Activated effector memory CD4-positive, alpha-beta T cell treated with anti-CD3 and anti-CD28 coated beads, Interleukin-2, amount 50 U/mL, for 16 hours (primary cell): ENCODE measurements at places on chromosomes 11 and 22.

GRCh38 chr11:104306862-104307474, 143.0 kb upstream of the PDGFD start:
- no peak for DNase-seq

DNA sequence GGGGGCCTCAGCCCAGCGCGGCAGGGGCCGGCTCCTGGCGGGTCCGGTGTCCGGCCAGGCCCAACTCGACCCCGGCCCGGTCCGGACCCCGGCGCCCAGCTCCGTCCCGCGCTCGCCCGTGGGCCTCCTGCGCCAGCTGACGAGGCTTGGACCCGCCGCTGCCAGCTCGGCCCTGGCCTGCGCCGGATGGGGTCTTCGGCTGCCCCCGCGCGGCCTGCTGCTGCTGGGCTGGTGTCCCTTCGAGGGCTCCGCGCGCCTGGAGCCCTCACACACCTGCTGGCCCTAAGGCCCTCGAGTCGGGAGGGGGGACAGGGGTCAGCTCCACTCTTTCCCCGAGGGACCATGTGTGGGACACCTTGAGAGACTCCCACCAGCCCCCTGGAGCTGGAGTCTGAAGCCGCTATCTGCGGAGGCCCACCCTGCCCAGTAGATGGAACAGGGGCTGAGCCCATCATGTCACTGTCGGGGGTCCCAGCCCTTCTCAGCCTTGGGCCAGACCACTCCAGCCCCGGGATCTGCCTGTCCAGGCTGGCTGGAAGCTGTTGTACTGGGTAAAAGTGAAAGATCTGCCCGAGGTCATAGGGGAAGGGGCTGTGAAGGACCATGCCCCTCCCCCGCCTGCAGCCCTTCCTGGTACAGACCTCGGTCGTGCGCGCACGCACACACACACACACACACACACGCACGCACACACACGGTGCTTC, 768 bp upstream of the CDKN1C start:
- peak; percentile 71 for DNase-seq

DNA sequence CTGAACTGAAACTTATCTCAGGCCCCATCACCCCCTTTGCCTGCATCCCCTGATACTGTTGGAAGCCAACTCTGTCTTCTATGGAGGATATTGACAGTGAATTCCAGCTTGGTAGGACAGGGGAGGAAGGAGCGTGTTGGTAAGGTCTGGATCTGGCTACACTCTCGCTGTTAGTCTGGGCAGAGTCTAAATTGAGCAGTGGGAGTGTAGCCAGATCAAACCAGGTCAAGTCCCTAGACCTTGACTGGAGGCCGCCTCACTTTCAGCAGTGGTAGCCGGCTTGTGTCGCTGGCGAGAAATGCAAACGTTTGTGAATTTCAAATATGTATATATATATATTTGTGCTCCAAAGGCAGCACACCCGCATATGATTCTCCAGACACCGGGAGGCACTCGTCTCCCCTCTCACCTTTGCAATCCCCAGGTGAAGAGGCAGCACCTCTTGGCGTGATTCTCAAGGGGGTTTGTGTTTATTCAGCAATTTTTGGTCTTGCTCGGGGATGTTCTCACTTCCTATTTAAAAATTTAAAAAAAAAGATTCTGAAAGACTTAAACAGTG, 26.7 kb downstream of the DHCR7 start:
- no peak for DNase-seq

DNA sequence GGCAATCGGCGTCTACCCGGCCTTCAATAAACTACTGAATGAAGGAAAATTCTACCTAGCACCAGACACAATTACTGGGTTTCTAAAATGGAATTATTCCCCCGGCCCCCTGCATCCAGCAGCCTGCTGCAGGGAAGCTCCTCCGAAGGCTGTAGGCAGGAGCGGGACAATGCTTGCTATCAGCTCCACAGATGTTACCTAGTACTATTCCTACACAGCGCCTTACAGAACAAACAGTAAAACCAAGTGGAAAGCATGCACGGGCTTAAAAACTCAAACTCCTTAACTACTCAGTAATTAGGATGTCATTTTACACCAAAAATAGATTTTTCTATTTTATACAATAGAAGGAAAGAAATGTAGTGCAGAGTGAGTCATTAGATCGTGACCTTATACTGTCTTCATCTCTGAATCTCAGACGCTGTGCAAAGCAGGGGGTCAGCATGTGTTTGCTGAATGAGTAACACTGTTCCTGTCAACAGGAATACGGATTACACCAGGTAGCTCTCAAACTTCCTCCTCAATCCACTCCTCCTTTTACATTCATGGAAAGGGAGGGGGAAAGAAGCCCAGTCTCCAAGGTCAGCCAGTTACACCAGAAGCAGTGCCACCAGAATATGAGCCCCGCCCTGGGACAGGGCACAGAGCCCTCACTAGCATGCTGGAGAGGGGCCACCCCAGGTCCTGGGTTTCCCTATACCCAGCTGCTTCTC, 74.9 kb downstream of the PACSIN2 start:
- DNase-seq, result no peak

DNA sequence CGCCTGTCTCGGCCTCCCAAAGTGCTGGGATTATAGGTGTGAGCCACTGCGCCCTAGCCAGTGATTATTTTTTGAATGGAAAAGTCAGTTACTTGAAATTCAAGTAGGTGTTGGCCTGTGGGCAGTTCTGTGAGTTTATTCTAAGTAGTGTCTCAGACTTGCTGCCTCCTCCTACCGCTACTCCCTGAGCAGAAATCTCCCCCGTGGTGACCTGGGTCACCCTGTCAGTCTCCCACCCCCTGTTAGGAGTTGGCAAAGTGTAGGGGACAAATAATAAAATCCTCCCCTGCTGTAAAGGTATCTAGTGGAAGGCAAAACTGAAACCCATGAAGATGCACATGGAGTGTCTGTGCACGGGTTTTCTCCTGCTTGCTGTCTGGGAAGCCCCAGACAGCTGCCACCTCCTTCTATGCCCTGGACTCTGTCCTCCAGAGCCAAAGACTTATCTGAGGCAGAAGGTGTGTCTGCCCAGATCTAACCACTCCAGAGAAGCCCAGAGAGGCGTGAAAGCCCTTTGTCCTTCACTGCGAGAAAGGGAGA, 26.3 kb downstream of the SNAP29 start:
- no peak for DNase-seq

GRCh38 chr11:57490456-57491248, 24.9 kb downstream of the SLC43A1 start:
- no peak for DNase-seq

GRCh38 chr11:109026891-109027489, 362.1 kb downstream of the DDX10 start:
- no peak for DNase-seq

DNA sequence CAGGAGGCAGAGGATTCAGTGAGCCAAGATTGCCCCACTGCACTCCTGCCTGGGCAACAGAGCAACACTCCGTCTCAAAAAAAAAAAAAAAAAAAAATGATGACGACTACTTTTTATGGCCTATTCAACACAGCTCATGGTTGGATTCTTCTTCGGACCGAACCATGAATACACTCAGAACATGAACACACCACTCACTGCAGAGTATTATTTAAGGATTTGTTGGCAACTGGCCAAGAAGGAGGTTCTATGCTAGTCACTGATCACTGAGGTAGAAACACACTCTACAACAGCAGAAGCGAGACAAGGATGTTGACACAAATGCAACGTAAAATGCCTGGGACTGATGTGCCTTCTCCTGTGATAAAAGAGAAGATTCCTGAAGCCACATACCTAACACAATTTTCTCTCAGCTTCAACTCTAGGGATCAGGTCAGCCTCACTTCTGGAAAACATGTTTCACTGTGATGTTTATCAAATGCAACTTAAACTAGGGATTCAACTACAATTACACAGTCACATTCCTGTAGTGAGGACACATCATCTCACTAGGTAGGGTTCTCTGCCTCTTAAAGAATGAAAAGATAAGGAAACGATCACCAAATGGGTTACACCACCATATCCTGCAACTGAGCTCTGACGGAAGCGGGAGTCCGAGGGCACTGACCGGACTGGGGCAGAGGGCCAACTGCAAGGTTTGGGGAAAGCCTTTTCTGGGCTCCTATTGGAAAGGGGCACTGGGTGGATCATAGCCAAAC, 82.5 kb downstream of the SGSM3 start:
- DNase-seq, result no peak

DNA sequence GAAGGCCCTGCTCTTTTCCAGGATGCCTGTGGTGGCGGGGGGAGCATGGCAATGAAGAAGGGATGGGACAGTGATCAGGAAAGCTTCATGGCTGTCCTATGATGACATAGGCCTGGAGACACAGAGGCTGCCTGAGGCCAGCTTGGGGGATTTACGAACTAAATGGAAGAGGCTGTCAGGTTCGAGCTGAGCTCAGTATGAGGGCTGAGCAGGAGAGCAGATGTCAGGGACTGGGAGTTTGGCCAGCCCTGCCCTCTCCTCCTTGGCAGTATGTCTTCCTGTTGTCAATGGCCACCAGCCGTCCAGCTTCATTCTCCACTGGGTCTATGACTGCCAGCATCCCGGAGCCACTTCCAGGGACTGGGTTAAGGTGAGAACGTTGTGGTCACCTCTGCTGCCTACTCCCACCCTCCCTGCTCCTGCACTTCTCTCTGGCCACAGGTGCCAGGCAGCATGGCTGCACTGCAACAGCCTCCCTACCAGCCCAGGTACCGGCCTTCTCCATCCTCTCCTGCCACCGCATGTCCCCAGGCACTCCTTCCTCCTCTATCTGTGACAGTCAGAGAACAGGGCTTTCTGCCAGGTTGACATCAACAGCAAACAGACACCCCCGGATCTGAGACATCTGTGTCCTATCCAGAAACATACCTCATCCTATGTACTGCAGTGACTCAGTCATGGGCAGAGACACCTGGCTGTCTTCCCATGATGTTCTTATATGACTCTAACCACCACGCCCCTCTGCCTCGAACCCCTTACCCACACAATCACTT, 75.1 kb downstream of the KIRREL3 start:
- no peak for DNase-seq

- no peak for DNase-seq
Observed at GRCh38 chr11:32434356-32435151, 785 bp downstream of the WT1 start.

DNA sequence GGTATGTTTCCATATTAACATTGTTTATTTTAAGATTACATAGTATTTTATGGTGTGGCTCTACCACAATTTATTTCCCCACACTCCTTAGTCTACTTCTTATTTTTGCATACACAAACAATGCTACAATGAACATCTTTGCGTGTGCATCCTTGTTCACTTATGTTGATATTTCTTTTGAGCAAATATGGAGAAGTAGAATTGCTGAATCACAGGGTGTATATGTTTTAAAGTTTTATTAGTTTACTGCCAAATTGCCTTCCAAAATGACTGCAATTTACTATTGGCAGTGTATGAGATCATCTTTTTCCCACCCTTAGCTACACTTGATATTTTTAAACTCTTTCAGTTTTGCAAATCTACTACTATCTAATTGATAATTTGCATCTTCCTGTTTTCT, 38.7 kb upstream of the FAR1 start:
- DNase-seq, result no peak

DNA sequence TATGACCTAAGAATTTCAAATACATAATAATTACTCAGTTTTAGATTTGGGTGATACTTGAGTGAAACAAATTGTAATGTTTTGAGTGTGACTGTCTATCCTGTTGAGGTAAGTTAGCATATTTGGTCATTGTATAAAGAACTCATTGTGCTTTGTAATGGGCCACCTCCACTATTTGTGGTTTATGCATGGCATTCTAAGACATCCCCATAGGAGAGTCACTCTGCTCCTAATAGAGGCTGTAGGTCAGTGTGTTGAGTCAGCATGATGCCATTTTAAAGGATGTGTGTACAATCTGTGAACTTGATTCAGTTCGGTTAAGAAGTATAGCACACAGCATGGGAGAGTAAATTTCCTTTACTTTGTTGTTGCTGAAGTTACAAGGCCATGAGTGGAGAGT, 1112.4 kb downstream of the JRKL start:
- no peak for DNase-seq

- peak; percentile 71 for DNase-seq
Observed at GRCh38 chr11:134592391-134592990, 180.4 kb upstream of the B3GAT1 start.

DNA sequence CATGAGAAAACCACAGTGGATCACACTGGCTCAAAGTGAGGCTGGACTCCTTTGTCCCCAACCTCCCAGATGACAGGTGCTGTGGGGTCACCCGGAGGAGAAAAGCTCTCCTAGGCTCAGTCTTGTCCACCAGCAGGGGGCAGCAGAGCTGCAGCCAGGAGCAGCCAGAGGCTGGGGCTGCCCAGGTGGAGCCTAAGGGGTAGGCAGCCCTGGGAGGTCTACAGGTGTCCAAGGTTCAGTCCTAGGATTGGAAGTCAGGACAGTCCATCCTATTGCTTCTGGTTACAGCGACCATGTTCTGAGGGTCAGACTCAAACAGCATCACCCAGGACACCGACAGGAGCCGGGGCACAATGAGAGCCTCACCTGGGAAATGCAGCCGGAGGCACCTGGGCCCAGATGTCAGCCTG, 77.6 kb upstream of the IGLL5 start:
- peak; percentile 88 for DNase-seq

DNA sequence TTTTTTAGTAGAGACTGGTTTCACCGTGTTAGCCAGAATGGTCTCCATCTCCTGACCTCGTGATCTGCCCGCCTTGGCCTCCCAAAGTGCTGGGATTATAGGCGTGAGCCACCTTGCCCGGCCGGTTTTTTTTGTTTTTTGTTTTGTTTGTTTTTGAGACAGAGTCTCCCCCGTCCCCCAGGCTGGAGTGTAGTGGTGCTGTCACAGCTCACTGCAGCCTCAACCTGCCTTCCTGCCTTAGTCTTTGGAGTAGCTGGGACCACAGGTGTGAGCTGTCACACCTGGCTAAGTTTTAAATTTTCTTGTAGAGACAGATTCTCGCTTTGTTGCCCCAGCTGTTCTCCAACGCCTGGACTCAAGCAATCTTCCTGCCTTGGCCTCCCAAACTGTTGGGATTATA, 3.2 kb downstream of the PPIL2 start:
- DNase-seq, result no peak

GRCh38 chr11:3685923-3686322, 14.7 kb upstream of the CHRNA10 start:
- DNase-seq, result no peak

- no peak for DNase-seq
Observed at GRCh38 chr11:81569999-81570398, 1163.7 kb downstream of the FAM181B start.

- no peak for DNase-seq
Observed at GRCh38 chr22:48313175-48313830, 1514.4 kb downstream of the BRD1 start.

- no peak for DNase-seq
Observed at GRCh38 chr11:59776210-59777066, 21.3 kb downstream of the STX3 start.

GRCh38 chr11:117734601-117735024, 62.4 kb downstream of the DSCAML1 start:
- DNase-seq, result no peak

GRCh38 chr11:47259232-47259977, 1.6 kb downstream of the NR1H3 start:
- DNase-seq, result peak; percentile 73

- no peak for DNase-seq
Observed at GRCh38 chr11:115334932-115335788, 169.1 kb downstream of the CADM1 start.

- no peak for DNase-seq
Observed at GRCh38 chr11:58006940-58007339, 16.7 kb upstream of the OR9Q1 start.
